ENCODE measurements at places on chromosomes 13 and 19.
A peak's percentile ranks its signal among the peaks of the same experiment; 100 is the strongest.

DNA sequence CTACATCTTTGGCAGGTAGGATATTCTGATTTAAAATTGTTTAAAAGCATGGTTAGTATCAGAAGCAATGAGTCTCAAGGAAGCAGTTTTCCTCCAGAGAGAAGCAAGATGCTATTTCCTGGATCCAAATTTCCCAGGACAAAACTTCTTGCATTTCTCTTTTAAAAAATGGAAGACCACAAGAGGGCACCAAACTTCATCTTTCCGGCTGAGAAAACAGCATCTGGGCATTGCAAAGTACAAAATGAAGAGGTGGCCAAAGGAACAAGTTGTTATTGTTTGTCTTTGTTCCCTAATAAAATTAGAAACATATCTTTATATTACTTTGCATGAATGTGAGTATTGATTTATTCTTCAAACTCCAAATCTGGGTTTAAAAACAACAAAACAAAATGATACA lies 60.0 kb upstream of the LRCH1 start:
- DNase-seq, result no peak

DNA sequence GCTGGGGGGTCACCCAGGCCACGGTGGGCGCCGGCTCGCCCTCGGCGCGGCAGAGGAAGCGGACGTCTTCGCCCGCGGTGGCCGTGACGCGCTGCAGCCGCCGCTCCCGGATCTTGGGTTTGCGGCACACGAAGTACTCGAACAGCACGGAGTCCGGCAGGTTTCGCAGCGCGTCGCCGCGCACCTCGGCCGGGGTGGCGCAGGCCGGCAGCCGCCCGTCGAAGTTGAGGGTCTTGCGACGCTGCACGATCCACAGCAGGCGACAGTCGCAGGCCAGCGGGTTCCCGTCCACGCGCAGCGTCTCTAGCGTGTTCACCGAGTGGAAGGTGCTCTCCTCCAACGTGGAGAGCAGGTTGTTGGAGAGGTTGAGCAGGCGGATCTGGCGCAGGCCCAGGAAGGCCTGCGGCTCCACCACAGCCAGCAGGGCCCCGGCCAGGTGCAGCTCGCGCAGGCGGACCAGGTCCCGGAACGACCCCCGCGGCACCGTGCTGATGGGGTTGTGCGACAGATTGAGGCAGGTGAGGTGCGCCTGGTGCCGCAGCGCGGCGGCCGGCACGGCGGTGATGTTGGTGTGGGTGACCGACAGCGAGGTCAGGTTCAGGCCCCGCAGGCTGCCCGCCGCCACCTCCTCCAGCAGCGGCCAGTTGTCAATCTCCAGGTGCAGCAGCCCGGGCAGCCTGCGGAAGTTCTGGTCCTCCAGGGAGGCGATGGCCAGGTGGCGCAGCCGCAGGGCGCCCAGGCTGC lies 8.6 kb upstream of the PEAK3 start:
- DNase-seq, result peak; percentile 43

- peak; percentile 25 for DNase-seq
These were observed 41.3 kb downstream of the FLT3 start for GRCh38 chr13:28058866-28059613.

GRCh38 chr19:58385891-58386575 lies 1.0 kb upstream of the RPS5 start:
- no peak for DNase-seq

GRCh38 chr19:43525836-43526771 lies 897 bp downstream of the ETHE1 start:
- DNase-seq, result no peak

GRCh38 chr13:113861433-113862030 lies 2.3 kb downstream of the GAS6 start:
- DNase-seq, result no peak

GRCh38 chr19:8500158-8500557 lies 2.3 kb downstream of the PRAM1 start:
- no peak for DNase-seq
